ENCODE measurements at places on chromosomes 5 and 9.
A peak's percentile ranks its signal among the peaks of the same experiment; 100 is the strongest.

DNA sequence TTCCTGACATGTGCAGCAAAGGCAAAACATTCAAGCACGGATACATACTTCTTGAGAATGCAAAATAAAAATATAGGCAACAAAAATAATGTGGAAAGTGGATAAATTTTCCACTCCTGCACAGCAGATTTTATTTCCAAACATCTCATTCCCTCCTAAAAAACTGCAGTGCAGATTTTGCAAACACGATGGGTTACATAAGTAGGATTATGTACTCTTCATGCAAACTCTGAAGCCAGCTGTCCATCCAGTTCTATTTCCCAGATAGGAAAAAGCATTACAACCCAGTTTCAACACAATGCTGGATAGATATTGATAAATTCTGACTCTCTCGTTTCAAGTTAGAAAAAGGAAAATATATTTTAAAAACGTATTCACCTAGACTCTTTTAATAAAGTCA, 52.7 kb upstream of the CCNG1 start:
- no peak for DNase-seq

GRCh38 chr5:37668524-37669047, 171.3 kb downstream of the GDNF start:
- DNase-seq, result no peak

GRCh38 chr5:144328980-144329379, 158.3 kb downstream of the KCTD16 start:
- no peak for DNase-seq

DNA sequence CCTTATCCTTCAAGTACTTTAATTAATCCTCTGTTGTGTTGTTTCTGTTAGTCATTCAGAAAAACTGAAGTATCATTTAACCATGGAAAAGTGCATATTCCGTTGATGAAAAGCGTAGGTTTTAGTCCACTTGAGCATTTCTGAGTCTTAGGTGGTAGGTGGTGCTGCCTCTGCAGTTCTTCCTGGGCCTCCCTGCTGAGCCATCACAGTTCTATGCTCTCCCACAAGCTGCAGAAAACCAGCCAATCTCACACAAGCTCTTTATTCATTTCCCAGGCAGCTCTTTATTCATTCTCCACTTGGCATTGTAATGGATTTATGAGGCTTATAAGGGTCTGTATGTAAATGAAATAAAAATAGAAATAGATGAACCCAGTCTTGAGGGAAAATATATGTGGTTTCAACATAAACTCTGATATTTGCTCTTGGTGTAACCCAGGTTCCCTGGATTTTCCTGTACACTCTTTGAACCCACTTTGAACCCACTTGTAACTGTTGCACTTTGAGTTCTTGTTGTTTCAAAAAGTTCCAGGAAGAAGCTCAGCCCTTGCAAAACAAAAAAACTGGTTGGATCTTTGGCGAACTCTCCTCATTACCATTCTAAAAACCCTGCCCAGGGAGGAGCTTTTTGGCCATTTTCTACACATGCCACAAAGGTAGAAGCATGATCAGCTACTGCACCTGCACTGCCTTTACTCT, 56.0 kb downstream of the ZNF510 start:
- no peak for DNase-seq

DNA sequence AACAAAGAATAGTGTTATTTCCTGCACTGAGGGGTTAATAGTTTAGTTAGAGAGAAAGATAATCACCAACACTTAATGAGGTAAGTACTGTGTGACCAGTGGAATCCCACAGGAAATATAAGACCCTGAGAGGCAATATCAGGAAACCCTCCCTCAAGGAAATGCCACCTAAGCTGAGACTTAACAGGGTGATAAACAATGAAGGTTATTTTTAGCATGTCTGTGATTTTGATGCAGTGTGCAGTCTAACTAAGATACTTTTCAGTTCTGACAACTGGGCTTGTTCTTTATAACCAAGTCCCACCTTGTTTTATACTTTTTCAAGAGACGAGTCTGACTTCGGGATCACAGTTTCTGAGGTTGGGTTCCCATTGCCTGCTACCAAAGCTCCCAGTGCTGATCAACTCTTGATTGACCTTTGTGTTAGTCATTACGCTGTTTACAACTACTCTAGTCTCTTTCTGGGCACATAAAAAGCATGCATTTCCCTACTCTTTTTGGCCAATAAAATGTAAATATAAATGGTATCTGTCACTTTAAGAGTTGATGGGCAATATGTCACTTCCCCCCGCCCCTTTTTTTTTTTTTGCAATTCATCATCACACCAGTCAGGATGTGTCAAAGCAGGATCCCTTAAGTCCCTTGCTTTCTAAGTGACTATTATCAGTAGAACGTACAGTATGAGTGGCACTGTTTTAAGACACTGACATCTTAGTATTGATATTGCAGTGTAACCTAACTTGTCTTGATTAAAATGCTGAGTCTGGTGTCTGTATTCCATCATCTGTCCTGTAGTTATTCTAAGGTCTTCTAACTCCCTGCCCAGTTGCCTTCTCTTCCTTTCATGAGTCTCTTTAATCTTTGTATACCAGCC, 31.4 kb downstream of the C6 start:
- no peak for DNase-seq

GRCh38 chr5:2658447-2658846, 93.0 kb downstream of the IRX2 start:
- no peak for DNase-seq

DNA sequence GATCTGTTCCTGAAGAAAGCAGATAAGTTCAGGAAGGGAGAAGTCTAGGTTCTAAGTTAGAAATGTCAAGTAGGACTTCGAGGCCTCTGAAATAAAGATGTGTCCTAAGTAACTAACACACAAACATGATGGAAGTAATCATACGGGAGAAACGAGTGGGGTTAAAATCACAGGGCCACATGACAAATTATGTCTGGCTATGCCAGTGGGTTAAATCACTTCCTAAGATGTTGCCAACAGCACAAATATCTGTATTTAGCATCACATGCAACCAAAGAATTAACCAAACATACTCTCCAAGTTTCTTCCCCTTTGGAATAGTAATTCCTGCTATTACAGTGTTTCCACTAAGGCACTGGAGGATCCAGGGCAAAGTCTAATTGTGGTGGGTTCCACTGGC, 13.7 kb upstream of the ZSWIM6 start:
- no peak for DNase-seq

DNA sequence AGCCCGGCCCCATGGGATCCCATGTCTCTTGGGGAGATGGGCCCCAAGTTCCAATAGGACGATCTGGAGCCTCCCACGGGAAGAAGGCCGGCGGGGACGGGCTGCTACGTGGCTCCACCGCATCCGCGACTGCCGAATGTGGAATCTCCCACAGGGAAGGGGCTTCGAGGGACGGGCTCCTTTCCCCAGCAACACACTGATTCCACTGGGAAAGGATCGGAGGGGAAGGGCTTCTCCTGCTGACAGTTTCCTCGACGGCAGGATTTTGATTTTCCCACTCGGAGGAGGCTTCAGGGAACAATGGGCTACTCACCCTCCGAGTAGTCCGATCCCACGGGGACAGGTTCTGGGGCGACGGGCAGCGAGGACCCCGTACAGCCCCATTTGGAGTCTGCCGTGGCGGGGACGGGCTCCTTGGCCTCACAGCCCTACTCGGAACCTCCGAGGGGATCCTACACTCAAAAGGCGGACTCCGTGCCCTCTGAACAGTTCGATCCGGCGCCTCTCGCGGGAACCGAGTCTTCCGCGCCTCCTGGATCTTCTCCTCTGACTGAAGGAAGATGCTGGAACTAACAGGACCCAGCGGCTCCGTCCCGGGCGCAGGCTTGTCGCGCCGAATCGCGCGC, 1.3 kb downstream of the PROB1 start:
- DNase-seq, result no peak

- no peak for DNase-seq
These were observed 47.7 kb upstream of the STK32A start for GRCh38 chr5:147187099-147187540.

DNA sequence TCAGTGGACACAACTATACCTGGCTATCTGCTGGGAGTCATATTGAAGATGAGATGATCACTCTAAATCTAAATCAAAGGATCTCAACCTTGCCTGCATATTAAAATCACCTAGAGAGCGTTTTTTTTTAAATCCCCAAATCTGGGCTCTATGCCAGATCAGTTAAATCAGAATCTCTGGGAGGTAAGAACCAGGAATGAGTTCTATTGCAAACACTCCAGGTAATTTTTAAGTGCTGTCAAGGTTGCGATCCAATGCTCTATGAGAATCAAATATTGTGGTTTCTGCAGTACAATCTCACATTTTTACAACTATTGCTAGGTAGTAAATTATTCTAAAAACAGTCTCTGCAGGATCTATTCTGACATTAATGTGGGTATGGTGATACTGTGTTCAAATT, 202.3 kb upstream of the OR13F1 start:
- DNase-seq, result no peak

GRCh38 chr5:157107508-157107907, 1.3 kb downstream of the HAVCR2 start:
- no peak for DNase-seq

DNA sequence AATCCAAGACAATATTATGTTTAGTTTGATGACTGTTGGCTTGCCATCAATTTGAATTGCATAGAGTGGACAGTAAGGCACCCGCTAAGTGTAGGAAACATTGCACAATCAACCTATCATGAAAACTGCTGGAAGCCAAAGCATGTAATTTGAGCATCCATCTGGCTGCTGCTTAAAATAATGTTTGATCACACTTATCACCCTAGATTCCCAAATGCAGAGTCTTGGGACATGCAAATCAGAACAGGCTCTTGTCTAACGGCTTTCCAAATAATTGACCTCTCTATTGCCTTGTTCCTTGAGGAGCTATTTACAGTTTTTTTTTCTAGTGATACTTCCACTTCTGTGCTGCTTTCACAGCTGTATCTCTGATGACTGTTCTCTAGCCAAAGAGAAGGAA, 342.1 kb downstream of the PRR16 start:
- no peak for DNase-seq

GRCh38 chr9:74333384-74334032, 163.6 kb upstream of the RORB start:
- DNase-seq, result no peak

DNA sequence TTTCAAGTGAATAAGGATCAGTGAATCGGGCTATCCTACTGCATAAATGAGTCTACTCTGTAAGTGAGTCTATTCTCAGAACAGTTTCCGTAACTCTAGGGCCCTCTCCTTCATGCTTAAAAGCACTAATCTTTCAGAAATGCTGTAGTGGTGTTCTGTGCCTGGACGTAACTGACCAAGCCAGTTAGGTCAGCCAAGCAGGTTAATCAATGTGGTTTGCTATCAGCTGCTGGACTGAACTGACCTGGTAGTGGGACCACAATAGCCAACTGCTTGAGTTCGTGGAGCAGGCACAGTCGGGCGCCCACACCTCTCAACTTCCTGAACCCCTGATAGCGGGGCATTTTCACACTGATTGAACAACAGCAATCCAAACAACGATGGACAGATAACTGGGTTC, 6.8 kb downstream of the SLC1A3 start:
- DNase-seq, result no peak

DNA sequence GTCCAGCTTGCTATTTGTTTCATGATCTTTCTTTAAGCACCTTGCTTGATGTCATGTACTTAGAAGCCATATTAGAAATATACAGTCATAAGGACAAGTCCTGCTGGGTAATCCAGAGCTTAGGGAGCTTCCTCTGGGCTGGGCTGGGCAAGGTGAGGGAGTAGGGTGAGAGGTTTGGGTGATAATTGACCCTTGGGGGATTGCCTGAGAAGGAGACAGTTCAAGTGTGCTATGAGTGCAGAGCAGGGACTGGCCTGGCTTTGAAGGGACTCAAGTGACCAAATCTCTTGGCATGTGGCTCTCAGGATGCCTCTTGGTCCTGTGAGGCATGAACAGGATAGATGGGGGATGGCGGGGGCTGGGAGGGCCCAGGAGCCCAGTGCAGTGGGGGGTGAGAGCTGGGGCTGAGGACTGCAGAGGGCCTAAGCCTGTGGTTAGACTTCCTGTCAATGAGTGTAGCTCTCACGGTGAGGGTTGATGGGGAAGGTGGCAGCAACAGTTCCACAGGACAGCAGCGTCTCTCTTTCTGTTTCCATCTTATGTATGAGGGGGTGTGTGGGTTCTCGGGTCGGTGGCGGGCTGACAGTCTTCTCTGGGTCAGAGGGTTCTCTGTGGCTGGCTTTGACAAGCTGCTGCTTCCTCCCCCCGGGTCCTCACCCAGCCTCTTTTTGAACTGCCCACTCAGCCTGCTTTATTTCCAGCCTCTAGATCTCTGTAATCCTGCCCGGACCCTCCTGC, 53.5 kb downstream of the RGS3 start:
- DNase-seq, result peak; percentile 65

GRCh38 chr9:102049586-102050246, 311.3 kb upstream of the GRIN3A start:
- DNase-seq, result no peak

- DNase-seq, result no peak
These were observed 673.4 kb downstream of the DTWD2 start for GRCh38 chr5:118314931-118315330.

- DNase-seq, result no peak
These were observed 2.4 kb upstream of the OMD start for GRCh38 chr9:92426501-92427145.

DNA sequence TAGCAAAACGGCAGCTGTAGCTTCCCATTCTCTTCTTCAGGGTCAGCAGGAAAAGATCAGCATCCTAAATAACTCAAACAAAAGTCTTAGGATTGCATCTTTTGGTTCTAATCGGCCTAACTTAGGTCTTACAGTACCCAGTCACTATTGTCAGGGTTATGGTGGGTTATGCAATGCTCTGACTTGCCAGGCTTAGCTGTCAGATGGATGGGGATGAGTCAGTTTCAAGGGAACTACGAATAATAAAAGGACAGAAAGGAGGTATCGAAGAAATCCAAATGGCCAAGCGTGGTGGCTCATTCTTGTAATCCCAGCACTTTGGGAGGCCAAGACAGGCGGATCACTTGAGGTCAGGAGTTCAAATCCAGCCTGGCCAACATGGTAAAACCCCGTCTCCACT, 46.5 kb downstream of the PPP1R2B start:
- no peak for DNase-seq

- DNase-seq, result no peak
These were observed 116.7 kb downstream of the WNK2 start for GRCh38 chr9:93300585-93301081.

DNA sequence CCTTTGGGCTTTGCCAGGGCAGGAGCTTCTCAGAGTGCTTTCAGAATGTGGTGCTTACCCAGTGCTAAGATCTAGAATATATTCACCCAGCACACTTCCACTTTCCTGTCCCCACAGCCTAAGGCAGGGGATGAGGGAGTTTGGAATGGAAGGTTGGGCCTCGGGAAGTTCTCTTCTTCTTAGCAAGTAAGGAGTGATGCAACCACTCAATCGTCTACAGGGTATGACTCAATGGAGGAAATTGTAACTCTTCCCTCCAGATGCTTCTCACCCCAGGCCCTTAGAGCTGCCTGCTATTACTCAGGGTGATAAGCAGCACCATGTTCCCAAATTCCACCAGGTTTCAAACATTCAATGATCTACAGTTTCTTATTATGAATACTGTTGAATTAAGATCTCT, 30.8 kb upstream of the AGGF1 start:
- DNase-seq, result no peak

- no peak for DNase-seq
These were observed 137.9 kb upstream of the TRIM32 start for GRCh38 chr9:116549061-116549664.
